ENCODE measurements at places on chromosomes 7 and 10.

DNA sequence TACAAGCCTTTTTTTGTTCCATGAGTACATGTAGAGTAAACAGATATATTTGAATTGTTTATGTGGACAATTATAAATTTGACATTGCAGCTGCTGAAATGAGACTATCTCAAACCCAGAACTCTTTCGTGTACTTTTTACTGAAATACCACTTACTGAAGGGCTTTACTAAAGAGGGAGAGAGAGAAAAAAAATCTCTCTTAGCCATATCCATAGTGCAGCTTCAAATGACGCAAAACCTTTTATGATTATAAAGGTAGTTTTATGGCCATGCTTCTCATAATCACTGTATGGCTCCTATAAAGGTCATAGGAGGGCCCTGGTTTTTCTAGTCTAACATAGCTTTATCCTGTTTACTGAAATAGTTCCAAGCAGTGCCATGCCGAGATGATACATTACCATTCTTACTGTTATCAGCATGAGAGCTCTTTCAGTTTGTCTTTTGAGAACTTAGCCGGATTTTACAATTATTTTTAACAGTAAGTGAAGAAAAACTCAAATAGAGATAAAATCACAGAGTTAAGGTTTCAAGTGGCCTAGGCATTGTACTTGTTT lies 35.1 kb downstream of the KCND2 start:
- DNase-seq = no peak

- no peak for DNase-seq
Observed at GRCh38 chr7:47049234-47049774, 532.6 kb downstream of the TNS3 start.

DNA sequence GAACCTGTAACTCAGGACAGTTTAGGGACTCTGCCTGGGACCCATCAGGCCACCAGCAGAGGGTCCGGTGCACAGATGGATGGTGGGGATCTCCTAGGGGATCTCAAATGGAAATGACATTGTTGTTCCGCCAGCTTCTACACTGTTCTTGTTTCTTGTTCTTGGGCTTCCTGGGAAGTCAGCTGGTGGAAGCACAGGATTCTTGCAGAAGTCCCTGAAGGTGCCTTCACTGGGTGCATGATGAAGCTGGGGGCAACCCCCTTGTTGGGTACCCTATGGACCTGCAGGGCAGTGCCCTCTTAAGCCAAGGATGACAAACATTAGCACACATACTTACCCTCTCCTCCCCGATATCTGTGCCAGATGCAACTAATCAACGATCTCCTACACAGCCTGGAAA lies 18.6 kb downstream of the SFTPD start:
- no peak for DNase-seq

DNA sequence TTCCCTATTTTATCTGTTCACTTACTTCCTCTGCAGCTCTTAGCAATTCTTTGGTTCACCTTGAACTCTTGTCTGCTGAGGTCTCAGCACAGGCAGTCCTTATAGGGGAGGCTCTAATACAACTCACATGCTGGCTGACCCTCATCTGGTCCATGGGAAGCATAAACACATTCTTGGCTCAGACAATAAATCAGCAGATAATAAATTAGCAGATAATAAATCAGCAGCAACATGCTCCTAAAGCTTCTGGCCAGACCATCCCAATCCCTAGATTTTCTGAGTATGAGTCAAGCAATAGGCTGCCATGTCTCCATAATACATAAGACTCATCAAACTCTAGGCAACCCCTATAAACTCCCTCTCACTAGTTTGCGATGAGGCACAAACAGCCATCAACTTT lies 208.6 kb upstream of the STEAP4 start:
- no peak for DNase-seq

- DNase-seq = no peak
Observed at GRCh38 chr10:33569702-33570101, 235.2 kb upstream of the NRP1 start.

DNA sequence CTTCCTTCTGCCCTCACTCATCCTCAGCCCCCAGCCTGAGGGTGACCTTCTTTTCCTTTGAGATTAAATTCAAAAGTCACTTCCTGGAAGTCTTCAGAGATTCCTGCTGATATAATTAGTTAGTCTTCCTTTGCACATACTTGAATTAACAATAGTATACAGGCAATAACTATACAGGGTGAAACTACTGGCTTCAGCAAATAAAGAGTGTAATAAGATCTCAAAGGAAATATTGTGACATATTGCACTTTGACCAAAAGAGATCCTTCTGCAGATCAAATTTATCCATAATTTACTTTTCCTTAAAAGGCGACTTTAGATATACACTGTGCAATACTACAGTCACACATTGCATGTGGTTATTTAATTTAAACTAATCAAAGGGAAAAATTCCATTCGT lies 123.8 kb downstream of the SEMA3A start:
- no peak for DNase-seq

GRCh38 chr10:85914720-85915119 lies 451.9 kb downstream of the GRID1 start:
- no peak for DNase-seq

GRCh38 chr7:118496138-118496644 lies 271.7 kb downstream of the ANKRD7 start:
- no peak for DNase-seq

DNA sequence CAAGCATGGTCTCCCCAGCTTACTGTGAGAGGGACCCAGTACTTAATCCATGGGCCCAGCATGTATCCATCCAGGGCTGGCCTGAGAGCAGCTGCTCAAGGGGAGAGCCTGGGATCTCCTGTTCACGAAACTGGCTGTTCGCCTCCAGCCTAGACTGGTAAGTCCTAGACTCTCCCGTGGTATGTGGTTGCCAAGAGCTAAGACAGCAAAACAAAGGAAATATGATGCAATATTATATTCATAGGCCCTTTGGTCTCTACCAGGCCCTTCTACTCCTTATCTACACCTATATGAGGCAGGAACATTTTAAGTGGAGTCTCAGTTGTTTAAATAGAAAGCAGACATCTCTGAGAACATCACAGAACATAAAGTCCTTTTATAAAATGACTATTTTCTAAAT lies 28.9 kb upstream of the STK17A start:
- DNase-seq = no peak

- DNase-seq = no peak
Observed at GRCh38 chr10:127193125-127193524, 3.3 kb downstream of the INSYN2A start.

DNA sequence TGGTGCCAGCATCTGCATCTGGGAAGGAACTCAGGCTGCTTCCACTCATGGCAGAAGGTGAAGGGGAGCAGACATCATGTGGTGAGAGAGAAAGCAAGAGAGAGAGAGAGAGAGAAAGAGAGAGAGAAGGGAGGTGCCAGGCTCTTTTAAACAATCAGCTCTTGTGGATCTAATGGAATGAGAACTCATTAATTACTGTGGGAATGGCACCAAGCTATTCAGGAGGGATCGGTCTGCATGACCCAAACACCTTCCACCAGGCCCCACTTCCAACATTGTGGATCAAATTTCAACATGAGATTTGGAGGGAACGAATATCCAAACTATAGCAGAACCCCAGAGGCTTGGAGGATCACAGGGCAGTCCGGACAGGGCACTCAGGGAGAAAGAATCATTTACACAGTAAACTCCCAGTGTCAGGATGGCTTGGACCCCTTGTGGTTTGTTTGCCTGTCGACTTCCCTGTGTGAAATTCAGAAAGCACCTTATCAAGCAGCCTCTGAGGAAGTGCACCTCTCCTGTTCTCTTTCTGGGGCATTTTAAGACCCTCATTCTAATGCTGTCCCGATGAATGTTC lies 308.5 kb downstream of the REEP3 start:
- DNase-seq = no peak

DNA sequence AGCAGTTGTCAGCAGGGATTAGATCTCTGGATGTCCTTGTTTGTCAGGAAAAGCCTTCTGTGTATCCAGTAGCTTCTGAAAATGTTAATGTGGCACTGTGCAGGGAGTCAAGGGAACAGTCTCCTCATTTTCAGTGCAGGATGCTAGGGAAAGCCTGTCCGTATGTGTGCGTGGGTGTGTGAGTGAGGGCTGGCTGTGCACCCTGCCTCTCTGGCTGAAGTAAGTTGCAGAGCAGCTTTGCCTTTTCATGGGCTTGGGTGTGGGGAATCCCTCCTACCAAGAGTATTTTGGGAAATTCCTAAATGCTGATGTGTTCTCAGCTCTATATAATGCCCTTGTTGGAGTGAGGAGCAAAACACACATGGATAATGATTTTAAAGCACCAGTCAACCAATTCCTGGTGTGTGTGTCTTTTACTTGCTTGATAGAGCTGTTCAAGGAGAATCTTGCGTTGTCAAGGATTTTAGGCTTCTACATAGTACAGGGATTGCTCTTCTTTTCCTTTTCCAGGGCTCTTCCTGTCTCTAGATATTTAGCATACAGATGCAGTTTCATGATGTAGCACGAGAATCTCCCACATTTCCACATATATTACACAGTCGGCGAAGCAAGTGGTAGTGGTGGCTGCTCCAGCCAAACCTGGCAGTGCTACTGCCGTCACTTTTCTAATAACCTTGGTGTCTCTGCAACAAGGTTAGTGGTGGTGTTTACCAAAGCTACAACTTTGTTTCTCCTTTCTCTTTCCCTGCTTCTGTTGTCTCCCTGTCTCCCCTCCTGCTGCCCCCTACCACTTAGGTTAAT lies 92.8 kb downstream of the MCU start:
- DNase-seq = no peak

DNA sequence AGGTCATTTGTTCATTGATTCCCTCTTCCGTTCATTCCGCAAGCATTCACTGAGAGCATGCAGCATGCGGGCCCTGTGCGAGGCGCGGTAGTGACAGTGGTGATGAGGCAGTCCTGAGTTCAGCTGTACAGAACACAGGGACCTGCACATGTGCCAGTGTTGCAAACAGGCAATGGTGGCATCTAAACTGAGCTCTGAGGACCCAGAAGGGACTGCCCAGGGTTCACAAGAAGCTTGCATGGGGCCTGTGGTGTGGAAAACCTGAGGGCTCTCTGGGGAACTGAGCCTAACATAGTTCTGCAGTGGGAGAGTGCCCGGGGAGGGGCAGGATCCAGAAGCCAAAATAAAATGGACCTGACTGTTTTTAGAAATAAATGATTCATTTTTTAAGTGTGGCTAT lies 13.2 kb downstream of the ZNF488 start:
- DNase-seq = no peak

DNA sequence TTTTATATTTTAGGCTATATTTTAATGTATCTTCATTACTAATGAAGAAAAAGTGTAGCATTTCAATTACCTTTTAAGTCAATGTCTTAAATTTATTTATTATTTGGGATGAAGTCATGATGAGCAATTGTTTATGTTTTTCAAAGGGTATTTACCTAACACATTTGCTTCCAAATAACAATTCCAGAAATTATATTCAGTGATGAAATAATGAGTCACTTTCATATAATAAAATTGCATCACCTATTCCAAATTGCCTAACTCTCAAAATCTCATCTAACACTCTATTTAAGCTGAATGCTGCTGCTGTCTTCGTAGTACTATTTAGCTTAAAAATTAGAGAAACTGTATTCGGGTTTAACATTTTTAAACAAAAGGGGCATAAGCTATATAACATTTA lies 97.7 kb downstream of the PRKG1 start:
- DNase-seq = no peak

DNA sequence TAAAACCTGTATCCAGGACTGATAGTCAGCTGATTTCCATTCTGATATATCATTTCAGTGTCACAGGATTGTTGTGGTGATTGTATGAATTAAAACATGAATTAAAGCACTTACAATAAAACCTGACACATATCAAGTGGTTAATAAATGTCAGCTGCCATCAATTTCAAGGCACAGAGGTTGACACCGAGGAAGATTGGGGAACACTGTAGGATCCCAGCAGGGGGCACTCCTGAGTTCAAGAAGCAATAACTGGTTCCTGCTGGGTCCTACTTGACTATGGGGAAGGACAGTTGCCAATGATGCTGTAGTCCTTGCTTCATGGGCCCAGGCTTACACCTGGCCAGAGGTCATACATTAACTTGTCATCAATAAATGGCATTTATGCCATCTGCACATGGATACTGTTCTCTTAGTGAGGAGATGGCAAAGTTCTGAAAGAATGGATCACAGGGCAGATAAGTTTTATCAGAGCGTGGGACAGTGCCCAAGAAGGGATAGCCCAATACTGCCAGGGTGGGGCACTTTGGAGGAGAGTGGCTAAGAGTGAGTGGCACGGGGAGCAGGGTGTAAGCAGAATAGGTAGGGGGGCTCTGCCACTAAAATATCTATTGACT lies 24.1 kb downstream of the FZD1 start:
- DNase-seq = no peak

GRCh38 chr7:101420436-101420835 lies 57.8 kb downstream of the COL26A1 start:
- no peak for DNase-seq

DNA sequence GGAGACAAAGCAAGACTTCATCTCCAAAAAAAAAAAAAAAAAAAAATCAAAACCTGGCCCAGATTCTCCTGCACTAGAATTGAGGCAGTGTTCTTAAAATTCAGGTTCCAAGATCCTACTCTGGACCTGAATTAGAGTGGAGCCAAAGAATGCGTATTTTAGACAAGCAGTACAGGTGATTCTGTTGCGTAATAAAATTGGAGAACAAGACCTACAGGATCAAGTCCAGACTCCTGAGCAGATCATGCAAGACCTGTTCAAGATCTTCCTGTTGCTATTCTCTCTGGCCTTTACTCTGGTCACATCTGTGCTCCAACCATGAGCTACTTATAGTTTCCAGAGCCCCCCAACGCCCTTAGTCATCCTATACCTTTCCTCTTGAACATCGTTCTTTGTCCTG lies 51.5 kb upstream of the RSBN1L start:
- no peak for DNase-seq

- DNase-seq = no peak
Observed at GRCh38 chr10:118621304-118621942, 26.0 kb upstream of the PRLHR start.

GRCh38 chr7:138245682-138246081 lies 169.4 kb downstream of the AKR1D1 start:
- DNase-seq = no peak

GRCh38 chr7:107386548-107387102 lies 83.2 kb upstream of the GPR22 start:
- no peak for DNase-seq

- DNase-seq = no peak
Observed at GRCh38 chr10:103645141-103646054, 151.9 kb downstream of the NEURL1 start.

GRCh38 chr7:115680921-115681320 lies 349.6 kb downstream of the TFEC start:
- DNase-seq = no peak

DNA sequence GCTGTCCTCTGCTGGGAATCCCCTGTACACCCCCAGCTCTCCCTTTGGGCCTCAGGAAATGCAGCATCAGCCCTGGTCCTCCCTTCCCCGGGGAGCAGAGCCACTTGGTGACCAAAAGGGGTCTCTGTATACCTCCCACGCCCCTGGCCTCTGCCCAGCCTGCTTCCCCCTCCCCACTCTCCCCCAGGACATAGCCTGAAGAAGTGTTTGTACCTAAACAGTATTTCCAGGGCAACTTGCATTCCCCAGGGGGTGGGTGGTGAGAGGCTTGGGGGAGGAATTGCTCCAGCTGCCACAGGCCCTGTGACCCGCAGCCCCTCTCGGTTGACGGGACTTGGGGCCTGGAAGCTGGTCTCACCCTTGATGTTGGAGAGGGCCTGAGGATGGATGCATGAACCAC lies 39.3 kb downstream of the TMEM270 start:
- no peak for DNase-seq

GRCh38 chr7:2688409-2689342 lies 674 bp downstream of the AMZ1 start:
- no peak for DNase-seq

- no peak for DNase-seq
Observed at GRCh38 chr10:124375353-124375614, 43.4 kb downstream of the OAT start.

GRCh38 chr10:74786126-74786525 lies 40.3 kb upstream of the KAT6B start:
- DNase-seq = no peak

All from activated CD4-positive, alpha-beta T cell treated with anti-CD3 and anti-CD28 coated beads for 1 hour (primary cell).